ENCODE measurements at places on chromosomes 12 and 14.
A peak's percentile ranks its signal among the peaks of the same experiment; 100 is the strongest.

GRCh38 chr12:46628176-46628575 lies 197.6 kb downstream of the SLC38A4 start:
- no peak for DNase-seq

DNA sequence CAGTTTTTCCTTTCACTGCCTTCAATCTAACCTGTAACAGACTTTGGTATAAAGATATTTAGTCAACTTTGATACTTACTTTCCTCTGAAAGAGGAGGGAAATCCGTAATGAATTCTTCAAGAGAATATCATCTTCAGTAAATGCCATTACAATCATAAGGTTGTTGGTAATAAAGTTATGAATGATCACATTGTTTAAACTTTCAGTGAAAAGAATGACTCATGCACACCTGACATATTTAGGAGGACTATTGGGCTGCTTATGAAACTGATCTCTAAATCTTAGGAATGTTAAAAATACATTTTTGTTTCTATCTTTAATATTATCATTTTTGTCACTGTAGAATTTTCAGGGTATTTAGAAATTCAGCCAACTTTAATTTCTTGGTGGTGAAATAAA lies 474.7 kb downstream of the SLC16A7 start:
- peak; percentile 28 for DNase-seq

GRCh38 chr14:99272899-99273765 lies 1.1 kb upstream of the BCL11B start:
- DNase-seq: no peak

- no peak for DNase-seq
Measured at GRCh38 chr12:10374624-10375018, 15.2 kb downstream of the KLRK1 start.

GRCh38 chr12:78793982-78794381 lies 70.6 kb upstream of the SYT1 start:
- no peak for DNase-seq

GRCh38 chr14:77066578-77067172 lies 31.4 kb upstream of the CIPC start:
- DNase-seq: no peak
